Fibroblast of the conjunctiva (primary cell): ENCODE measurements at places on chromosomes 11 and 22.

DNA sequence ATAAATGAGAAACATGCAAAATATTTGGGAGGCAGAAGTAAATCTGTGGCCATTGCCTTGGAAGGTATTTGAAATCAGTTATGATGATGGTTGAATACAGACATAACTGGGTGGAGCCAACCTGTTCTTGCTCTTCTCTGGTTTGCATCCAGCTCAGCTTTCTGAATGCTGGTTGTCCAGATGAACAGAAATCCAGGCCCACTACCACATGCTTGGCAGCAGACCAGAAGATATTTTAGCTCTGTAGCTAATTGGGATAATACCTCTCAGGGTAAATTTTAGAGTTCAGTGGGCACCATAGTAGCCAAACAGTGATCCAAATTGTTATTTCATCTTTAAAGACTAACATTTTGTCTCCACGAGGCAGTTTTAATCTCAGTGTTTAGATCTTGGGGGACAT lies 308.3 kb downstream of the RAB38 start:
- DNase-seq, result no peak

DNA sequence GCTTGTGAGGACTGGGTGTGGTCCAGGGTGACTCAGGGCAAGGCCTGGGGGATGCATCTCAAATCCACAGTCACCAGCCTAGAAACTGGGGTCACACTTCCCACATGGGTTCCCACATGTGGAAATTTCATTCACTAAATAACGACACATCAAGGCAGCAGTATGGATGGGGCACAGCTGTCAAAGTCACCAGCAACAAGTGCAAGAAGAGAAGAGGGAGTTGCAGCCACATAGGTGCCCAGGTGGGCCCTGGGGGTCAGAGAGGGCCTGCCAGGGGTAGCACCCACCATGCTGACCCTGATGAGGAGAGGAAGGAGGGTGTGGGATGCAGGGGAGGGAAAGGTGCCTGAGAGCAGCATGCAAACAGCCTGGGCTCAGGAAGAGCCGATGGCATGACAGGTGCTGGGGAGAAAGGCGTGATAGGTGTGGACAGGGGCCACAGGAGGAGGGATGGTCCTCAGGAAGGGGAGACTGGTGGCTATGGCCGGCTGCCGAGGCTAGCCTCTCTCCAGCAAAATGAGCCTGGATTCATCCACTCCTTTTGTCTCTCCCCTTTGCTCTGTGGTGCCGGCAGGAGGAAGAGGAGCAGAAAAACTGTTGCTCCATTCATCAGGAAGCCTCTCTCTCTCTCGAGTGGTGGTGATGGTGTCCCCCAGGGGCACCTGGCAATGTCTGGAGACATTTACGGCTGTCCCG lies 22.3 kb downstream of the DGCR6L start:
- no peak for DNase-seq

GRCh38 chr11:65420979-65421793 lies 1.4 kb upstream of the NEAT1 start:
- peak; percentile 100 for DNase-seq

GRCh38 chr11:2729841-2730240 lies 30.0 kb upstream of the KCNQ1OT1 start:
- no peak for DNase-seq

GRCh38 chr11:44952082-44952481 lies 1.4 kb upstream of the TP53I11 start:
- no peak for DNase-seq

GRCh38 chr22:22076361-22076760 lies 93.8 kb upstream of the TOP3B start:
- no peak for DNase-seq

GRCh38 chr11:107859459-107860239 lies 1.1 kb upstream of the SLC35F2 start:
- no peak for DNase-seq

- DNase-seq, result no peak
Measured at GRCh38 chr11:8201644-8202365, 33.0 kb upstream of the RIC3 start.
